Ovary (tissue), 10 donors: ENCODE measurements at places on chromosomes 7 and 10.

DNA sequence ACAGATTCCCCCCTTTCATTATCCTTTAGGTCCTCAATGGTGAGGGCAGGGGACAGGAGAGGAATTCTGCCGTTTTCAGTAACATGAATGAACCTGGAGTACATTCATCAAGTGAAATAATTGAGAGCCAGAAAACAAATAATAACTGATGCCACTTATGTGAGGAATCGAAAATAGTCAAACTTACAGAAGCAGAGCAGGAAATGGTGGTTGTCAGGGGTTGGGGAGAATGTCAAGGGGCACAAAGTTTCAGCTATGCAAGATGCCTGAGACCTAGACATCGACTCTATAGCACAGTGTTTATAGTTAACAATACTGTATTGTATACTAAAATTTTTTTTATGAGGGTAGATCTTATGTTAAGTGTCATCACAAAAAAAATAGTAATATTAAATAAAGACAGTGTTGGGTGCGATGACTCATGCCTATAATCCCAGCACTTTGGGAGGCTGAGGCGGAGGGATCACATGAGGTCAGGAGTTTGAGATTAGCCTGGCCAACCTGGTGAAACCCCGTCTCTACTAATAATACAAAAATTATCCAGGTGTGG lies 1219.8 kb downstream of the GATA3 start:
- no peak for DNase-seq

- no peak for DNase-seq
Observed at GRCh38 chr7:74282748-74283459, 6.3 kb upstream of the CLIP2 start.

GRCh38 chr7:55420530-55420929 lies 55.4 kb downstream of the LANCL2 start:
- no peak for DNase-seq

GRCh38 chr10:30228417-30229036 lies 120.6 kb downstream of the MTPAP start:
- DNase-seq: no peak

DNA sequence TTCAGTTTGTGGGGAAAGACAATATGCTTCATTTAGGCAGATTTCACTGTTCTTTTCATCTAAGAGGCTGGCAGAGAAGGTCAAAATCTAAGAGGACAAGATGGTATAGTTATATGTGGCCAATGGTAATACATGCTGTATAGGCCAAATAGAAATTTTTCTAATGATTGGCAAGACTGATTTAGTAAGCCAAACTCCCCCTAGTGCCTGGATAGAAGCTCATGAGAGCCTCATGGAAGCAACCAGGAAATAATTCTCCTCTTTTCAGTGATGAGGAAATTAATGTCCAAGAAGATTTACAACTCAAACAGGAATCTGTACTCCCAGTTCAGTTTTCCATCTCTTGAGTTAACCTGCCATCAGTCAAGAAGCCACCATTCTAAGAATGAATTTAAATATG lies 253.6 kb upstream of the PHF14 start:
- DNase-seq: no peak
